ENCODE measurements at places on chromosomes 11 and 22.

- no peak for DNase-seq
Observed at GRCh38 chr11:88106666-88107065, 68.6 kb downstream of the RAB38 start.

- no peak for DNase-seq
Observed at GRCh38 chr22:21791635-21792625, 56.3 kb upstream of the YPEL1 start.

DNA sequence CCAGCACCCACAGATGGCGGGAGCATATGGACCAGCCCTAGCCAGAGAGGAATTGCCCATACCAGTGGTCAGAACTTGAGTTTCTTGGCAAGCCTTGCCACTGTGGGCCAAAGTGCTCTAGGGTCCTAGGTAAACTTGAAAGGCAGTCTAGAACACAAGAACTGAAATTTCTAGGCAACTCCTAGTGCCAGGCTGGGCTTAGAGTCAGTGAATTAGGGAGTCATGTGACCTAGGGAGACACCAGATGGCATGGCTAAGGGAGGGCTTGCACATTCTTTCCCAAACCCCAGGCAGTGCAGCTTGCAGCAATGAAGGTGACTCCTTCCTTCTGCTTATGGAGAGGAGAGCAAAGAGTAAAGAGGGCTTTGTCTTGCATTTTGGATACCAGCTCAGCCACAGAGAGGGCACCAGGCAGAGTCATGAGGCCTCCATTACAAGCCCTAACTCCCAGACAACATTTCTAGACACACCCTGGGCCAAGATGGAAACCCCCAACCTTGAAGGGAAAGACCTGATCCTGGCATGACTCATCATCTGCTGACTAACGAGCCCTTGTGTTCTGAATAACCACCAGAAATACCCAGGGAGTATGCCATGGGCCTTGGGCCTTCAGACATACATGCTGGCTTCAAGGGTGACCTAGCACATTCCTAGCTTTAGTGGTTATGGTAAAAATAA, 19.2 kb upstream of the OR56A3 start:
- no peak for DNase-seq

DNA sequence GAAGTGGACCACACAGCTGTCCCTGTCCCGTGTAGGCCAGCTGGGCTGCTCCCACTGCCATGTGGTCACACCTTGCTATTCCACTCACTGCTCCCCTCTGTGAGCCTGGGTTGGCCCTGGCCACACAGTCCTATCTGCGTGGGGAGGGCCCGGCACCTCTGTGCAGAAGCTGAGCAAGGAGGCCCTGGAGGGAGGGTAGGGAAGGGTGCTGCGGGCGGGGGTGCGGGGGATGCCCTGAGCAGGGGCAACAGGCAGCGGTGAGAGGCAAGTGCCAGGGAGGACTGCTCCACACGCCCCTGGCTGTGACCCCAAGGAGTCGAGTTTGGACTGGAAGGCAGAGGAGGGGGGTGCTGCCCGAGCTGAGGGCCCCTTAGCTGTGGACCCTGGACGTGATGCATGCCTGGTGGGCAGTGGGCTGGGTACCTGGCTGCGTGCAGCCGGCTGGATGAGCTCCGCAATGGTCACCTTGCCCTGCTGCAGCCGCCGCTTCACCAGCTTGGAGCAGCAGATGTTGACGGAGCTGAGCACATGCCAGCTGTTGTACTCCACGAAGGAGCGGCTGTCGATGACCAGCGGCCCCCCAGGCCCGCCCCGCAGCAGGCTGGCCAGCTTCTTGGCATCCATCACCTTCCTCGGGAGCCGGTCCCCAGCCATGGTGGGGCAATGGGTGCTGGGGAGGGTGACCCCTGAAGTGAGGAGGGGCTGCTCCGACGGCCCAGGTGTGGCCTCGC, 6.7 kb downstream of the DUSP8 start:
- DNase-seq: no peak

GRCh38 chr22:31148953-31149627, 8.8 kb upstream of the PLA2G3 start:
- DNase-seq: peak; percentile 67

- no peak for DNase-seq
Observed at GRCh38 chr11:2207773-2208621, 36.4 kb upstream of the TH start.

GRCh38 chr22:29092243-29092642, 19.4 kb downstream of the KREMEN1 start:
- no peak for DNase-seq

DNA sequence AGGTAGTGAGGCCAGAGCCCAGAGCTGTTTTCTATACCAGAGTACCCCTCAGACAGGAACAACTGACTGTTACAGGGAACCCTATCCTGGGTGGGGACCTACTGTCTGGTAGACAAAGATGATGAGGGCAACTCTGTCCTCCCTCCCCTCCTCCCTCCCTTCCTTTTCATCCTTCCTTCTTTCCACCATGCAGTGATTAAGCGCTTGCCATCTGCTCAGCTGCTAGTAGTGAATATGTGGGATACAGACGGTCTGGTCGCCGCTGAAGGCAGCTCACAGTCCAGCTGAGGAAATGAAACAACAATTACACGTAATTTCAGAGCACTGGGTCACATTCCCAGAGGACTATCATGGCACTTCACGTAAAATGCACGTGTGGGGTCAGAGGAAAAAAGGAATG, 597.1 kb downstream of the BUD13 start:
- no peak for DNase-seq

GRCh38 chr11:103486604-103487003, 377.4 kb downstream of the DYNC2H1 start:
- no peak for DNase-seq

GRCh38 chr11:115170133-115170815, 333.9 kb downstream of the CADM1 start:
- no peak for DNase-seq

DNA sequence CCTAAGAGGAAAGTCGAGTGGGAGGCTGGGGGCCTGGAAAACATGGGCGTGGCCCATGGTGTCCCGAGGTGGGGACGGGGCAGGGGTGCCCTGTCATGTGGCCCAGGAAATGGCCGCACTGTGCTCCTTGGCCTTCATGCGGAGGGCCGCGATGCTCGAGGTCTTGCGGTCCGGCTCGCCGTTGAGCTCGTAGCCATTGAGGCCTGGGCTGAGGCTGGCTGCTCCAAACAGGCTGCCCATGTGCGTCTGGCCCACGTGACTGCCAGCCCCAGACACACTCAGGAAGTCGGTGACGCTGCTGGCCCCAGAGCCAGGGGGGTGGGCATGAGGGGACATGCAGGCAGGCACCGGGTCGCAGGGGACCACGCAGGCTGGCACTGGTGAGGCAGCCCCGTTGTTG, 45.2 kb downstream of the ALX4 start:
- DNase-seq: no peak

- no peak for DNase-seq
Observed at GRCh38 chr11:472272-472671, 22.2 kb downstream of the PTDSS2 start.

DNA sequence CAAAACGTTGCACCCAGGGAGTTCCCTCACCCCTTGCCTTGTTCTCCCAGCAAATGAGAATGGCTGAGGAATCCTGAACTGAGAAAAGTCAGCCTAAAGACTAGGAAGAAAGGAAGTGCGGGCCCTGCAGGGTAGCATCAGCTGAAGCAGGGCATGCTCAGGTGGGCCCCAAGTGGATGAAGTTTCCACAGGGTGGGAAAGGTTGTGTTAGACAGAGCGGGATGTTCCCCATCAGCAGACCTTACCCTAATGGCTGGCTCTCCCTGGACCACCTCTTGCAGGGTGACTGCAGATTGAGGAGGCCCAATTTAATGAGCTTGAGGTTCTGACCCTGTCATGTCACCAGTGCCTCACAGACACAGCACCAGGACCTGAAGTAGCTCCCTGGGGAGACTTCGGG, 81.5 kb upstream of the MYOD1 start:
- DNase-seq: no peak

DNA sequence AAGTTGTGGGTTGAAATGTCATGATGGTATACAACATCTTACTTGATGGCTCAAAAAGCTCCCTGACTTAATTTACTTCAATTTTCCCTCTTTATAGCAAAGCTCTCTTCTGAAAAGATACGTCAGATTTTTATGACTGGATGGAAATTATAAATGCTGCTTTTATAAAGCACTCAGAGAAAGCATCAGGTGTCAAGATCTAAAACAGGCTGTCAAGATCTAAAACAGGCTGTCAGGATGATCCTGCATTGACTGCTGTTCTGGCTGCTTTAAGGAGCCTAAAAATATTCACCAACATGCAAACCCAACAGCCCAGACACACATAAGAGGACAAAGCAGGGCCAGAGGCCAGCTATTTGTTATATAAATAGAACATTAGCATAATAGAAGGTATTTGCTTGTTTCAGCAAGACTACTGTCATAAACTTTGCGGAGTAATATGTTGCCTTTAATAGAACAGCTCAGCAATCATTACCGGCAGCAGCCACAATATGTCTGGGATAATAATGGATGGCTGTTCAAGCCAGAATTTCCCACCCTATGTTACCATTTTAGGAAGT, 77.3 kb upstream of the ANO5 start:
- no peak for DNase-seq

DNA sequence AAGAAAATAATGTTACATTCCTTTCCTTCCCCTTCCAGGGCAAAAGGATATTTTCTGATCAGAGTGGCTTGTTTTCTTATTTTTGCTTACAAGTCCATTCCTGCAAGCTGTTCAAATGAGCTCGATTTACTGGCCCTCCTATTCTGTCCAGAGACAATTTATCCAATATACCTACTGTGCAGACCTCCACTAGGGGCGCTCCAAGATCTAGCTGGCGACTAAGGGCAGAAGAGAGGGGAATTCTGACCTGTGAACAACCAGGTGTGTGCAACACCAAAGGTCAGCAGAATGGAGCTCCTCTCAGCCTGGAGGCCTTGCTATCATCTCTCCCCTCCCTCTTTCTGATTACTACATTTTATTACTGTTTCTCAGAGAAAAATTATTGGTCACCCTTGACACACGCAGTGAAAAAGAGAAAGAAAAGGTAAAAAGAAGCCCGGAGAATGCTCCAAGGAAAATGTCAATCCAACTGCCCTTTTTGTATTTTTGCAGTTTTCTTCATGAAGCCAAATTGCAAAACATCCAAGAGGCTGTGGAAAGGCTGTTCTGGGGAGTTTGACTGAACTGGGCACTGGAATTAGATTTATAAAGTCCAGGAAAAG, 3.2 kb downstream of the SEZ6L start:
- peak; percentile 67 for DNase-seq

DNA sequence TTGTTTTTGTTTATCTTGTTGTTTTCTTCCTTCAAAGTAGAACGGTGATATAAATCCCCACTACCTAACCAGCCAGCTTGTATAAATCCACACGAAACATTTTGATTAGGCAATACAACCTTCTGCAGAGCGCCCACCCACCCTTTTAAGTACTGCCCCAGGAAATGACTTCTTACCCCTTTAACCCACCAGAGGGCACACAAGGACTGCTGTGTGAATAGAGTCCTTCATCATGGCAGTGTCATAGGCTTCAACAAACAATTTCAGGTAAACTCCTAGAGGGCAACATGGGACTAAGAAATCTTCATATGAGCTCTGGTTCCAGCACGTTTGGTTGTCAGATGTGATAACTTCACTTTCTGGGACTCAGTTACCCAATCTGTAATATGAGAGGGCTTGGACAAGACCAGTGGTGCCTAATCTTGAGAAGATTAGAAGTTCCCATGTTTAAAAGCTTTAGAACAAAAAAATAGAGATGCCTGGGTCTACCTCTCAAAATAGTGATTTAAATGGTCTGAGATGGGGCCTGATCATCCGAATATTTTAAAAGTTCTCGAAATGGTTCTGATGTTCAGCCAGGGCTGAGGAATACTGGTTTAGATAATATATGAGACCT, 56.1 kb downstream of the PIWIL4 start:
- DNase-seq: peak; percentile 77

DNA sequence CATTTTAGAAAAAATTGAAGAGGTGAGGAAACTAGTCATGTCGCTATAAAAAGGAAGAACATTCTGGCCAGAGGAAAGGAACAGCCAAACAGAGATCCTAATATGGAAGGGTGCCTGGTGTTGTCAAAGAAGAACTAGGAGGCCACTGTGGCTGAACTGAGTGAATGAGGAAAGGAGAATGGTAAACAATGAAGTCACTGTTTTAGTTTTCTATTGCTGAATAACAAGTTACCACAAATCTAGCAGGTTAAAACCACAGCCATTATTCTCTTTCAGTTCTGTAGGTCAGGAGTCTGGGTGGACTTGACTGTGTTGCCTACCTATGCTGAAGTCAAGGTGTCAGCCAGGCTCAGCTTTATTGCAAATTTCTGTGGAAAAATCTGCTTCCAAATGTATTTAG, 549.3 kb upstream of the CCDC90B start:
- DNase-seq: no peak

DNA sequence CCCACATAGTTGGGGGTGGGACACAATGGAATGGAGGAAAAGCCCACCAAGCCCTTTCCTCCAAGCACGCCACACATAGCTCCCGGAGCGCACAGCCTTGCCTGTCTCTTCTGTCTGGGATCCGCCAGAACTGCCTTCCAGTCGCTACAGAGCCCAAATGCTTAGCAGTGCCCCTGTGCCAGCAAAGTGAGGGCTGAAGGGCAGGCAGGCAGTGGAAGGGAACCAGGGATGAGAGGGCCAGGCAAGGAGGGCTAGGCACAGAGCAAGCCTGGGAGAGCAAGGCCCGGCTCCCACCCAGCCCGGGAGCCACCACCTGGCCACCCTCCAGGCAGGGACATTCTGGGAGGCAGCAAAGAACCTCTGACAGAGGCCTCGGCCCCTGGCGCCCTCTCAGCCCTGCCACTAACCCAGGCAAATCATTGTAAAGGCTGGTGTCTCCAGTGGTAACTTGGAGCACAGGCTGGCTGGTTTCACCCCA, 32.5 kb downstream of the PPP2R1B start:
- DNase-seq: no peak

GRCh38 chr11:21069909-21070308, 400.5 kb downstream of the NELL1 start:
- DNase-seq: no peak

GRCh38 chr11:65964906-65965305, 3.4 kb downstream of the SART1 start:
- DNase-seq: no peak

DNA sequence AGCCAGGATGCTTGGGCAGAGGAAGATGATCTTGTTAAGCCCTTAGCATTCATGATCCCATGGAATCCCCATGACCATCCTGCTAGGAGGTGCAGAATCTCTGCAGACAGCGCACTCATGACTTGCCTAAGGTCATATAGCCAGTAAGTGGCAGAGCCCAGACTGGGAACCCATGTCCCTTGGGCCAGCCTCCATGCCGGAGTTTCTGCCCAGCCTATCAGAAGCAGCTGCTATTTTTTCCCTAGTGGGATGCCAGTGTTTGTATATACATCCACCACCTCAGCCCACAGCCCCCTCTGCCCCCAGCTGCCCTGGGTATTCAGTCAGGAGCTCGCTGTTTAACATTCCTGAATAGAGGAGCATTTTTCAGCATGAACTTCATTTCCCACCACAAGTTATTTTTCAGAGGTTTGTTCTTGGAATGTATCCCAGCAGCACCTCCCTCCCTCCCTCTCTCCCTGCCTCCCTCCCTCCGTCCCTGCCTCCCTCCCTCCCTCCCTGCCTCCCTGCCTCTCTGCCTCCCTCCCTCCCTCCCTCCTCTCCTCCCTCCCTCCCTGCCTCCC, 34.4 kb upstream of the SUSD2 start:
- DNase-seq: no peak

GRCh38 chr11:73384872-73385689, 8.9 kb downstream of the RELT start:
- DNase-seq: no peak

- DNase-seq: peak; percentile 35
Observed at GRCh38 chr22:41913842-41914534, 886 bp downstream of the SHISA8 start.
